Mesenteric fat pad (tissue), 1 donor: ENCODE measurements at places on chromosomes 16 and 17. TPM values are rescaled to one million over a fixed set of nuclear protein-coding genes. Genes with fewer than 3 reads are reported as not detected.

The CHST5 gene
- not detected for total RNA-seq

The PTX4 gene
- 0.35 TPM for total RNA-seq

The NKD1 gene
- total RNA-seq: 2.4 TPM

The TMUB2 gene
- 35.8 TPM for total RNA-seq

The CTRB2 gene
- 4.1 TPM for total RNA-seq

The DOC2A gene
- total RNA-seq: 0.42 TPM

The CLDN7 gene
- 5.6 TPM for total RNA-seq

The SLC5A10 gene
- total RNA-seq: not detected

The CDH8 gene
- not detected for total RNA-seq

The CKLF gene
- 41.6 TPM for total RNA-seq

The DLX3 gene
- total RNA-seq: 0.48 TPM

The C1QTNF8 gene
- total RNA-seq: not detected

The RAB26 gene
- not detected for total RNA-seq
